ENCODE measurements at places on chromosomes 1 and 21. TPM values are rescaled to one million over a fixed set of nuclear protein-coding genes. Genes with fewer than 3 reads are reported as not detected.

UBASH3A gene
- not detected for total RNA-seq

- no peaks in the 10 kb centered on the region for H3K4me1 ChIP-seq
- peaks cover 16% of the 10 kb centered on the region for H3K27me3 ChIP-seq
- no peak for DNase-seq
- H3K27ac ChIP-seq = no peak overlapping the region
Measured at GRCh38 chr1:183673605-183674323, 20.6 kb upstream of the APOBEC4 start.

- no peaks in the 10 kb centered on the region for H3K4me1 ChIP-seq
- no peak for DNase-seq
- H3K27me3 ChIP-seq = no peaks in the 10 kb centered on the region
- no peak overlapping the region for H3K27ac ChIP-seq
- H3K36me3 ChIP-seq = no peaks in the 10 kb centered on the region
Measured at GRCh38 chr1:193614817-193615216, 428.4 kb upstream of the B3GALT2 start.

GRCh38 chr1:183870351-183871077 is 65.6 kb downstream of the RGL1 start:
- H3K27ac ChIP-seq = no peak overlapping the region
- H3K4me1 ChIP-seq = peaks cover 13% of the 10 kb centered on the region
- no peak for DNase-seq
- no peaks in the 10 kb centered on the region for H3K27me3 ChIP-seq

DNA sequence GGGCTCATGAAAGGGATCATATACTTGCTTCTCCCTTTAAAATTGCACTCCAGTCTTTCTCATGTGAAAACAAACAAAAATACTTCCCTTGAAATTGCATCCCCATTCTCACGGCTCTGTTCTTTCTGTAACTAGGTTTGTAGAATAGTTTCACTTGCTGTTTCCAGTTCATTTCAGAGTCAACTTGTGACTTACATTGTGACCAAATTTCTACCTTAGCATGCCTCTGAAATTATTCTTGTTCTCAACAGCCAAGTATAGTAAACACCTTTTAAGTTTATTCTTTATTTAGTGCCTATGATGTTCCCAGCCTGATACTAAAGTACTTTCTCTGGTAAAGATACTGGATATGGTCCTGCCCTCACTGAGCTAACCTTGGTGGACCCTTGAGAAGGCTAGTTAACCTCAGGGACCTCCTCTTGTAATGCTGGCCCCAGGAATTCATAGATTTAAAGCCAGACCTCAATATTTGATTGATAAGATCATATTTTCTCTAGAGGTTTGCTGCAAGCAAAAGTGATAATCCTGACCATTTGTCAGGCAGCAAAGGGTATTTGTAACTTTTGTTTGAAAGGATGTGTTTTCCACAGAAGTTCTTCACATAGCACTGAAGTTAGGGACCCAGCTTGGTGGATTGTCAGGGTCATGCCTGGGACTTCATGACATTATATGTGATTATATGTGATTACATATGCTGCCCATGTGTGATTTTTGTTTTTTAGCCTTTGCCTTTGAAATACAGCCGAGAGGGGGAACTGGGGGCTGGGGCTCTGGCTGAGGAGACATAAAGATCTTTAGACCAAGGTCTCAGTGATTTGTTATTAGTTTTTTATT is 29.6 kb downstream of the VANGL2 start:
- no peak overlapping the region for H3K27ac ChIP-seq
- H3K27me3 ChIP-seq = peaks cover 29% of the 10 kb centered on the region
- no peak for DNase-seq
- no peaks in the 10 kb centered on the region for H3K4me1 ChIP-seq
- no peak overlapping the region for H3K4me3 ChIP-seq

DNA sequence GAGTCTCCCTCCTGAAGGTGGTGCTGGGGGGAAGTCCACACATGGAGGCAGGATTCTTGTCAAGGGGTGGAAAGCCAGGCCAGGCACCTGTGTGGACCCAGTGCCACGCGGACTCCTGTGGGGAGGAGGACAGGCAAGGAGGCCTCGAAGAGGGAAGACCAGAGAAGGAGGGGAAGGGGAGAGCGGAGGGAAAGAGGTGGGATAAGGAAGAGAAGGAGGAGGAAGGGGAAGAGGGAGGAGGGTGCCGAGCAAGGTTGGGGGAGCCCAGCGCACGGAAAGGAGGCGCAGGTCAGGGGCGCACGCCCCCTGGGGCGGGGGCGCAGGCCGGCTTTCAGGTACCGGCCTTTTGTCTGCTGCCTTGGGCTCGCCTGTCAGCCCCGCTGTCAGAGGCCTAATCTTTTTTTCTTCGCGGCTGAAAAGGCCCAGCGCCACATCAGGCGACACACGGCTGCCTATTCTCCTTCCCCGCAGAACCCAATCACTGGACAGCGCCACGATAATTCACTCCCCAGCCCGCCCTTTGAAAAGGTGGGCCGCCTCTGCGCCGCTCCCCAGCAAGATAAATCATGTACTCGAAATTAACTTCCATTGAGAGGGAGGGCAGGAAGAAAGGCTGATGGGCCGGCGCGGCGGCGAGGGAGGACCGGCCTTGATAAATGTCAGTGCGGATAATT is 42.5 kb downstream of the PRDM16 start:
- H3K4me3 ChIP-seq = no peak overlapping the region
- H3K27ac ChIP-seq = no peak overlapping the region
- H3K27me3 ChIP-seq = peaks cover 50% of the 10 kb centered on the region

All from Calu3 (cell line).